DMS53 (cell line): ENCODE measurements at places on chromosomes 7 and 10.

- no peak for DNase-seq
Measured at GRCh38 chr10:93771354-93771753, 13.6 kb downstream of the LGI1 start.

- no peak for DNase-seq
Measured at GRCh38 chr10:126904516-126904817, 761 bp upstream of the DOCK1 start.

DNA sequence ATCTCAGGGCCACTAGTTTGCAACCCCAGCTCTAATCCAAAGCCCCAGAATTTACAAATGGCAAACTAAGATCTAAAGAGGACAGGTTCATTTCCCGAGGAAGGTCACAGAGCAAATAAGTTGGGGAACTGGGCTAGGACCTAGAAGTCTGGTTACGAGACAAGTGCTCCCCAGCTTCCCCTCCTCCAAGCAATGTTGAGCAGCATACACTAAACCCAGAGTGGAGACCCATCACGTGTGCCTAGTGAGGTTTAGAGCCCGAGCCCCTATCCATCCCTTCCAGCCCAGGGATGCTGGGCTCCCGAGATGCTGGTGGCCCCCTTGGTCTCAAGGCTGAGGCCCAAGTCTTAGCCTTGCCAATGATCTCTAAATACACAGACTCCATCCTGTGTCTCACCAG is 209.5 kb upstream of the ZMIZ1 start:
- DNase-seq: no peak

DNA sequence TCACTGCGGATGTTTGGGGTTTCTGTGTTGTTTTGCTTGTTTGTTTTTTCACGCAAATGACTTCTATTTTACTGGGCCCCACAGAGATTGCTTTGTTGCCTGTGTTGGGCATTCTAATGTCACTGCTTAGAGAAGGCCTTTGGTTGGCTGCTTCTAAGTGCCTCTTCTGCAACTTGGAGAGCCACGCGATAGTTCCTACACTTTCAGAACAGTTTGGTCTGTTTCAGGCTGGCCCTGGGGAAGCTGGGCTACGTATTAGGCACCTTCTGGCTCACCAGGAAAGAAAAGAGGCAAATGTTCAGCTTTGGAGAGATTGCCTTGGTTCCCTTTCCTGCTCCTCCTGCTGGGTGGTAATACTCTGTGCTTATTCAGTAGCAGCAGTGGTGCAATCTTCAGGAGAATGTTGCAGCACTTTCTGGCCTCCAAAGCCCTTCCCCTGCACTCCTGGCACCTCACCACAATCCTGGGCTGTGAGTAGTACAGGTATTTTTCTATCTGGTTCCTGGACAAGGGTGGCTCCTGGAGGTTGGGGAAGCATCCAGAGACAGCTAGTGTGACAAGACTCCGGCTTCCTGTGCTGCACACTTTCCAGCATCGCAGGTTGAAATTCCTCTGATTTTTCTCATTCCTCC is 1.2 kb downstream of the ANTXRL start:
- no peak for DNase-seq

- no peak for DNase-seq
Measured at GRCh38 chr7:103702454-103702853, 256.4 kb upstream of the SLC26A5 start.

GRCh38 chr10:103671126-103671895 is 177.8 kb downstream of the NEURL1 start:
- no peak for DNase-seq

DNA sequence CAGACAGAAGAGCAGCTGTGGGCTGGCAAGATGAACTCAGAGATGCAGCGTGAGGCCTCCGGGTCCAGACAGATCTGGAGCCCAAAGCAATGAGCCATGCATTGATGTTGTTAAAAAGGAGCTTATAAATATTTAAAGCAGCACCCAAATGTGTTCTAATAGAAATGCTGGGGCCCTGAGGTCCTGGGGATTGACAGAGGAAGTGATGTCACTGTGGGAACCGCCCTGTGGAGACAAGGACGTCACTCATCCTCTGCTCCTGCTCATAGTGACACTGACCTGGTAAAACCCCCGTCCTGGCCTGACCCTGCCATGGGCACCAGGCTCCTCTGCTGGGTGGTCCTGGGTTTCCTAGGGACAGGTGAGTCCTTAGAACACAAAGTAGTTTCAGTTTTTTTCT is 197.0 kb upstream of the PRSS58 start:
- no peak for DNase-seq

DNA sequence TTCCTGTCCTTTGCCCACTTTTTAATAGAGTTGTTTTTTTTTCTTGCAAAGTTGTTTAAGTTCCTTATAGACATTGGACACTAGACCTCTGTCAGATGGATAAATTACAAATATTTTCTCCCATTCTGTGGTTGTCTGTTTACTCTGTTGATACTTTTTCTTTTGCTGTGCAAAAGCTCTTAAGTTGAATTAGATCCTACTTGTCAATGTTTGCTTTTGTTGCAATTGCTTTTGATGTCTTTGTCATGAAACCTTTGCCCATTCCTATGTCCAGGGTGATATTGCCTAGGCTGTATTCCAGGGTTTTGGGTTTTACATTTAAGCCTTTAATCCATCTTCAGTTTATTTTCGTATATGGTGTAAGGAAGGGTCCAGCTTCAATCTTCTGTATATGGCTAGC is 76.9 kb upstream of the AGR3 start:
- DNase-seq: peak; percentile 80

DNA sequence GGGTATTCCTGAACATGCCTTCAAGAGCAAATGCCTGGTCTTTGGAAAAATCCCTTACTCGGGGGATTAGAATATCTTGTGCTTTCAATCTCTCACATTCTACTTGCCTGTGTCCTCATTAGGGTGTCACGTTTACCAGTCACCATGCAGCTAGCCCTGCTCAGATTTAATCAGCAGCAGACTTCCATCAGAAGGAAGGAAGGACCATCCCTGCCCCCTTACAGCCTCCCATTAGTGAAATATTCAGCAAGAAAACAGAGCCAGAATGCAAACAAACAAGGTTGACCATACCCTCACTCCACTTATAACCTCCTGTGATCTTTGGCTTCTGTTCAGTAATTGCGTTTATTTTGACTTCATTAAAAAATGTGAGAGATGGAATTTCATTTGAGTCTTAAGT is 208.6 kb downstream of the CXCL12 start:
- DNase-seq: no peak

GRCh38 chr7:87220734-87221215 is 1.2 kb upstream of the TMEM243 start:
- DNase-seq: peak; percentile 74

- no peak for DNase-seq
Measured at GRCh38 chr10:127976286-127976685, 69.4 kb downstream of the PTPRE start.

DNA sequence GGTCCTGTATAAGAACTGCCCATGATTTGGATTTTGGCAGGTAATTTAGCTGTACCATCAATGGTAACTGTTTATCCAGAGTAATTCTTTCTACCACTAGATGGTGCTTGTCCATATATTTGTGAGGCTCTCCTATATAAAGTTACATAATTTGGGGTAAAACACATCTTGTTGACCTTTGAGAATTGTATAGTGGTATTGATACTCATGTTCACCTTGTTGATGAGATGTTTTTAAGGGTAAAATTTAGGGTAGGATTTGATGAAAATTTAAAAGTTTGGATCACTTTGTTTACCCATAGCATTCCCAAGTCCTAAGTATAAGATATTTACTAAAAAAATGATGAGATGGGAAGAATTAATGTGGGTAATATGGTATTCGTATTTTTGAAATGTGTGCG is 31.6 kb downstream of the ST7 start:
- DNase-seq: peak; percentile 68

DNA sequence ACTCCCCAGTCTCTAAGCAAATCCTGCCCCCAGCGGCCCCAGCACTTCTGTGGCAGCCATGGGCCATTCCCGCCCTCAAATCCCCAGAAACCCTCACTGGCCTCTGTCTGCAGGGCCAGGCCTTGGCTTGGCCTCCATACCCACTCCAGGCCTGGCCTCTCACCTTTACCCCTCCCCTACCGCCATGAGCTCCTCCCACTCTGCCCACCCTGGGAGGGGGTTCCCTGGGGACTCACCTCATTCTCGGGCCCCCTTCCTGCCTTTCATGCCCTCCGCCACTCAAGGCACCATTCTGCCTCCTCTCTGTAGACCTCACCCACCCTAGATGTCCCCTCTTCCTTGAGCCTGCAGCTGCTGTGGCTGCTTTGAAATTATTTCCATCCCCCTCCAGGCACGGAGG is 41.0 kb downstream of the PRF1 start:
- no peak for DNase-seq

- DNase-seq: no peak
Measured at GRCh38 chr10:111101796-111102195, 25.0 kb downstream of the ADRA2A start.

GRCh38 chr10:85915245-85915846 is 451.2 kb downstream of the GRID1 start:
- DNase-seq: no peak

DNA sequence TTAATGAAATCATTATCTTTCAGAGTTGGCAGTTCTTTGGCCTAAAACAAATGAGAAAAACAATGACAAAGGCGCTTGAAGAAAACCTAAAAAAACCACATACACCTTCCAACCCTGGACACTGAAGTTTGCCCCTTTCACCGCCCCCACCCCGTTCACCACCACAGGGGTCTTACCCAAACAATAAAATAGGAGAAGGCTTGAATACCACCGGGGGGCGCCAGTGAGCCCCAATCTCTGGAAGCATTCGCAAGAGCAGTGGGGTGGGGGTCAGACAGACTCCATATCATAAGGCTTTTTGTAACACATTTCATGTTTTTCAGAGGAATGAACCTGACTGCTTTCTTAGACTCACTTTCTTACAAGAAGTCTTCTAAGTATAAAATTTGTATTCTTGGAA is 163.6 kb downstream of the PIP4K2A start:
- DNase-seq: peak; percentile 66

DNA sequence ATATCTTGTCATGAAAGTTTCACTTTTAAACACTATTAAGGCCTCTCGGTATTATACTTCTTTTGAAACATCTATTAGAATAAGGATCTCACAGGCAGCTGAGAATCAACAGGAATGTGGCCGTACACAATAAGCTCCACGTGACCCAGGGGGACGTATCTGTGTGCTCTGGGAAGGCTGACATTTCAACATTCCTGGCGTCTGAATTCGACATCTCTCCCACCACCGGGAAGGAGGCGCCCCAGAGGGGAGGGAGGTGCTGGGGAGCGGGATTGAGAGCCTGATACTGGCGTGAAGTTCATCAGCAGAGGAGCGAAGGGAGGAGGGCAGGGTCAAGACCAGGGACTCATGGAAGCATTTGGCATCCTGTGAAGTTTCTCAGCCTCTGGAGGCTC is 401.3 kb downstream of the DNAJB6 start:
- DNase-seq: no peak

GRCh38 chr10:101031796-101032636 is 982 bp downstream of the SFXN3 start:
- peak; percentile 85 for DNase-seq

- no peak for DNase-seq
Measured at GRCh38 chr10:34092891-34093290, 722.2 kb downstream of the PARD3 start.

DNA sequence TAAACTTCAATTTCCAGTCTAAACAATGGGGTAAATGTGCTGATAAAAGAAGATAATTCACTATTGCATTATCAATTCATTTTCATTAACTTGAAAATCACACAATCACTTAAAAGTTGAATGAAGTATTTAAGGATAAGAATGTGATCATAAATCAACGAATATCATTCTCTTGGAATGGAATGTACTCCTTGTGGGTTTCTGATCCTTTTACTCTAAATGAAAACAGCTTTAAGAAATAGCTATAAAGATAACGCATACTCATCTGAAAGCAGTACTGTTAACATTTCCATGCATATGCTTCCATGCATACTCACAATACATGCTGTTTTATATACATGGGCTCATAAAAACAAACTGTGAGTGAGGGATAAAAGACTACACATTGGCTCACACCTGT is 108.8 kb downstream of the ATE1 start:
- DNase-seq: no peak

- DNase-seq: peak; percentile 26
Measured at GRCh38 chr10:6151087-6151977, 51.4 kb upstream of the PFKFB3 start.

- DNase-seq: no peak
Measured at GRCh38 chr10:62562101-62562500, 187.9 kb downstream of the ZNF365 start.

GRCh38 chr10:86100581-86101061 is 266.0 kb downstream of the GRID1 start:
- DNase-seq: peak; percentile 57
